ENCODE measurements at places on chromosomes 1 and 21.

DNA sequence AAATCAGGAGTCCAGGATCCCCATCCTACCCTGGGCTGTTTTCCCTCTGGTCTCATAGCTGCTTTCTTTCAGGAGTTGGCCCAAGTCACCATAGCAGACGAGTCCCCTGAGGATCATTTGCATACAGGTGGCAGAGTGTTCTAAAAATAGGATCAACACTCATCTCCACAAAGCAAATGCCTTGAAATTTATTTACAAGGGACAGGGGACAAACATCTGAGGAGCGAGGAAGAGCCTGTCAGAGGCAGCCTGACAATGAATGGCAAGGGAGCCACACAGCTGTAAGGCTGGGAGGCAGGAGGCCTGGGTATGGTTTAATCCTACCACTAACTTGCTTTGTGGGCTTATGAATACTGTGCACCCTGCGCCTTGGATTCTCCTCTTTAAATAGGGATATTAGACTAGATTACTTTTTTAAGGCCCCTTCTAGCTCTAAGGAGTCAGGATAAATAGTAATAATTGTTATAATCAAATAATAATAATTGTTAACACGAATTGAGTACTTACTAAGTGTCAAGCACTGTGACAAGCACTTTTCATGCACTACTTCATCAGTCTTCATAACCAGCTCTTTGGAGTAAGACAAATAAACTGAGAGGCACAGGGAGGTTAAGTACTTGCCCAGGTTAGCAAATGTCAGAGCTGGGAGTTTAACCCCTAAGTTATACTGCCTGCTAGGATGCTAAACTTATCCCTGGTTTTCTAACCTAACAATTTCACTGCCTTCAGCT, 34.5 kb downstream of the RAB3B start:
- DNase-seq = peak; percentile 98

- DNase-seq = no peak
Observed at GRCh38 chr1:21781815-21782348, 1.1 kb downstream of the USP48 start.

DNA sequence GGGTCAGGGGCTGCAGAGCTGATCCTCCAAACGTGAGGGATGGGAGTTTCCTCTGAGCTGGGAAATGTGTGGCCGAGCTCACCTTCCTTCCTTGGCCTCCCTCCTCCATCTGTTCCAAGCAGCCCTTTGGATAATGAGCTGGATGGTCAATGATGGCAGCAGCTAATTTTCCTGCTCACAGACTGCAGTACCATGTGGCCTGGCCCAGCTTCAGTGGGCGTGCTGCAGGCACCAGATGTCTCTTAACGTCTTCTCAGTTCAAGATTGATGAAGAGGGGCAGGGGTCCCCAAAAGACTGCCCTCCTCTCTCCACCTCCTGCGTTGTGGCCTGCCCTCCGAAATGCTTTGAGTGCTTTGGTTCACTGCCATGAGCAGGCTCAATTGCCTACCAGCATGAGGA, 86.0 kb downstream of the UBIAD1 start:
- no peak for DNase-seq

- DNase-seq = peak; percentile 17
Observed at GRCh38 chr1:67441183-67441582, 11.0 kb upstream of the SERBP1 start.

DNA sequence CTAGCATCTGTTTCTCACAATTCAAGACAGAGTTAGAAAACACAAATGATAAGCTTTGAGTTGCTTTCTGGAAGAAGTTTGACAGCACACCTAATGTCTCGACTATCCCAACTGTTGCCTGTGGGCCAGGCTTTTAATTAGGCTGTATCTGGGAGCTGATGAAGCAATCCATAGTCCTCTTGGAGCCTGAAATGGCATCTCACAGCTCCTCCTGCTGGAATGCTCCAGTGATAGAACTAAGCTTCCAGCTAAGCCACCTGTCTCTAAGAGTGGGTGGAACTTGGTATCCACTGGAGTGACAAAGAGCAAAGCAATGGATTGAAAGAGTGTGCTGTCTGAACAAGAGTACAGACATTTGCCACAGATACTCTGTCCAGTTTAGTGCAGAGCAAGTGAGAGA, 605.3 kb upstream of the NR5A2 start:
- DNase-seq = no peak

DNA sequence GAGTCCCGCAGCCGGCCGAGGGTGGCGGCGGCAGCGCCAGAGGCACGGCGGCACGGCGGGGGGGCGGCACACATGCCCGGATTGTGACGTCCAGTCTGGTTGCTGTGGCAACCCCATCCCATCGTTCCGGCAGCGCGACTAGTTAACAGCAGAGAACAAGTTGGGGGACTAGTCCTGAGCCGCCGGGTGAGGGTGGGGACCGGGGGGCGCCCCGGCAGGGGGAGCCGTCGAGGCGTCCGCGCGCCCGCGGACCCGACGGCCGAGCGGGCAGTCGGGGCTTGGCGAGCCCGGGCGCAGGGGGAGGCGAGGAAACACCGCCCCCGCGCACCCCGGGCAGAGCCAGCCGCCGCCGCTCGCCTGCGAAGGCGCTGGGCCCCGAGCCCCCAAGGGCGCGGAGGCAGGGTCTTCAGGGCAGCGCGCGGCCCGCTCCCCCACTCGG, at the start of gene CHD5:
TSS of gene CHD5 (minus strand) at position 54 of the 439 bp plus-strand sequence. CDS start 298 bp downstream, outside the sequence.
- no peak for DNase-seq
